ENCODE measurements at places on chromosomes 16 and 17. TPM values are rescaled to one million over a fixed set of nuclear protein-coding genes. Genes with fewer than 3 reads are reported as not detected.
A peak's percentile ranks its signal among the peaks of the same experiment; 100 is the strongest.

- DNase-seq = no peak
These were observed 12.7 kb downstream of the KLHL36 start for GRCh38 chr16:84660973-84661372.

GRCh38 chr16:69767459-69768229 lies 5.5 kb downstream of the WWP2 start:
- DNase-seq = no peak

DNA sequence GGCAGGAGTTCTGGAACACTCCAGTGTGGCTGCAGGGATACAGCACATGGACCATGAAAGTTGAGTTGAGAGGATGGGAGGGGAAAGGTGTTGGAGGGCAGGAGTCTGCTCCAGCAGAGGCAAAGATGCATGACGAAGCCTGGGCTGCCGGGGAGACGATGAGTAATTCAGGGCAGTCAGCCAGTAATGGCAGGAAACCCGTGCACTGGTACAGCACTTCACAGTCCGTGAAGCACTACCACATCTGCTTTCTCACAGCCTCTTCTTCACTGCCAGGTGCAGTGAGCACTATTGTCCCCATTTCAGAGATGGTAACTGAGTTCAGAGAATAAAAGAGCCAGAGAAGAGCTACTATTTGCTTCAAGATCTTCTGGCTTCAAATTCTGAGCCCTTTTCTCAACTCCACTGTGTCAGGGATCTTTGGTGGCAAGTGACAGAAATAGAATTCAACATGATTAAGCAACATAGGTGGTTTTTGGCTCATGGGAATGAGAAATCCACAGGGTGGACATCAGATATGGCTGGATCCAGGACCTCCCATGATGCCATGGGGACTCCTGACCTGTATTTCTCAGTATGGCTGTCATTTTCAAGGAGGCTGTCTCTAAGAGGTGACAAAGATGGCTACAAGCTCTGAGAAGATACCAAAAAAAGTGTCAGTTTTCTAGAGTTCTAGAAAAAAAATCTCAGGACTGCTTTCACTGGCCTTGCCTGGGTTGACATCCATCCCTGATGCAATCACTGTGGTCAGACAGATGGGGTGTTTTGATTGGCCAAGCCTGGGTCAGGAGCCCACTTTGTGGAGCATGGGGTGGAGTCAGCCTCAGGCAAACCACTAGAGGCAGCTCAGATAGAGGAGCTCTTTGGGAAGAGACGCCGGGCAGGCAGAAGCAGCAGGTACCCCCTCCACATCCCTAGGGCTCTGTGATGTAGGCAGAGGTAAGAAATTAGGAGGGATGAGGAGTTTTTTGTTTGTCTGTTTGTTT lies 24.7 kb downstream of the IL21R start:
- peak; percentile 26 for DNase-seq

- no peak for DNase-seq
These were observed 10.5 kb upstream of the HEATR6 start for GRCh38 chr17:60089096-60089806.

DNA sequence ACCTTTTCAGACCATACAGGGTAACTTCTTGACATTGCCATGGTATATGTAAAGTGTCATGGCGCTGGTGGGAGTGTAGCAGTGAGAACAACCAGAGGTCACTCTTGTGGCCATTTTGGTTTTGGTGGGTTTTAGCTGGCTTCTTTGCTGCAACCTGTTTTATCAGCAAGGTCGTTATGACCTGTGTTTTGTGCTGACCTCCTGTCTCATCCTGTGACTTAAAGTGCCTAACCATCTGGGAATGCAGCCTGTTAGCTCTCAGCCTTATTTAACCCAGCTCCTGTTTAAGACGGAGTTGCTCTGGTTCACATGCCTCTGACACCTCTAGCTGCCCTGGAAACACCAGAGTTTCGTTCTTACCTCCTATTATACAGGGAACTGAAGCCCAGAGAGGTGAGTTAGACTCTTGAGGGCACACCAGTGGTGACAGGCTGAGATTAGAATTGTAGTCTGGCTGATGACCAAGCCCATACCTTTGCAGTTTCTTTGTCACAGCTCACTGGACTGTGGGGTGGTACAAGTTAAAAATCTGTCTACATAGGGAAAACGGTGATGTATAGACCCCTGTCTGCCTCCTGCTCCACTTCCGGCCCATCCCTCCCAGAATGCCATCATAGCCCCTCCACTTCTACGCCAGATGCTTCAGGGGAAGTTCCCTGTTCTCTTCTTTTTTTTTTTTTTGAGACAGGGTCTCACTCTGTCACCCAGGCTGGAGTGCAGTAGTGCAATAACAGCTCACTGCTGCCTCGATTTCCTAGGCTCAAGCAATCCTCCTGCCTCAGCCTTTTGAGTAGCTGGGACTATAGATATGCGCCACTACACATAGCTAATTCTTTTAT lies 21.0 kb downstream of the KSR1 start:
- no peak for DNase-seq

DNA sequence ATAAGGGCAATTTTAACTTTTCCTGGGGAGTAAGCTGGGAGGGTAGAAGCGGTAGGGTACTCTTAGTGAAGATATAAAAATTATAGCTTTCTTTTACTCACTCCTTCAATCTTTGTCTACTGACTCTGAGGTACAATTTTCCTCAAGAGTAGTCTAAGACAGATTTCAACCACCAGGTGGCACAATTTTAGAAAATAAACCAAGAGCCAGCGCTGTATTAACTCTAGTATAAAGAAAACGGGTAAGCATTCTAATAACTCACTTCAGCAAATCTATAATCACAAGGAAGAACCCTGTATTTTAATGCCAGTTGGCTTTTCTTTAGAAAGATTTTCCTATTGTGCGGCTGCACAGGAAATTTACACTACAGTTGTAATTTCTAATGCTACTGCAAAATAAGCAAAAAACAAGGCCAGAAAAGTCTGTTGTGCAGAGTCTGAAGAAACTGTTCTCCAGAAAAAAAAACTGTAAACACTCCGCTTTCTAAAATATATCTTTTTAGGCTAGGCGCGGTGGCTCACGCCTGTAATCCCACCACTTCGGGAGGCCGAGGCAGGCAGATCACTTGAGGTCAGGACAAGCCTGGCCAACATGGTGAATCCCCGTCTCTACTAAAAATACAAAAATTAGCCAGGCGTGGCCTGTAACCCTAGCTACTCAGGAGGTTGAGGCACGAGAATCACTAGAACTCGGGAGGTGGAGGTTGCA lies 1.9 kb downstream of the CMC2 start:
- DNase-seq = no peak

Gene CHST5
- total RNA-seq = not detected

Gene EPN3
- total RNA-seq = 0.35 TPM

Gene CDH13
- 0.18 TPM for total RNA-seq

Gene SERPINF2
- total RNA-seq = 1,138 TPM
